Esophagus mucosa (tissue), 1 donor: ENCODE measurements at places on chromosomes 3 and 15.

DNA sequence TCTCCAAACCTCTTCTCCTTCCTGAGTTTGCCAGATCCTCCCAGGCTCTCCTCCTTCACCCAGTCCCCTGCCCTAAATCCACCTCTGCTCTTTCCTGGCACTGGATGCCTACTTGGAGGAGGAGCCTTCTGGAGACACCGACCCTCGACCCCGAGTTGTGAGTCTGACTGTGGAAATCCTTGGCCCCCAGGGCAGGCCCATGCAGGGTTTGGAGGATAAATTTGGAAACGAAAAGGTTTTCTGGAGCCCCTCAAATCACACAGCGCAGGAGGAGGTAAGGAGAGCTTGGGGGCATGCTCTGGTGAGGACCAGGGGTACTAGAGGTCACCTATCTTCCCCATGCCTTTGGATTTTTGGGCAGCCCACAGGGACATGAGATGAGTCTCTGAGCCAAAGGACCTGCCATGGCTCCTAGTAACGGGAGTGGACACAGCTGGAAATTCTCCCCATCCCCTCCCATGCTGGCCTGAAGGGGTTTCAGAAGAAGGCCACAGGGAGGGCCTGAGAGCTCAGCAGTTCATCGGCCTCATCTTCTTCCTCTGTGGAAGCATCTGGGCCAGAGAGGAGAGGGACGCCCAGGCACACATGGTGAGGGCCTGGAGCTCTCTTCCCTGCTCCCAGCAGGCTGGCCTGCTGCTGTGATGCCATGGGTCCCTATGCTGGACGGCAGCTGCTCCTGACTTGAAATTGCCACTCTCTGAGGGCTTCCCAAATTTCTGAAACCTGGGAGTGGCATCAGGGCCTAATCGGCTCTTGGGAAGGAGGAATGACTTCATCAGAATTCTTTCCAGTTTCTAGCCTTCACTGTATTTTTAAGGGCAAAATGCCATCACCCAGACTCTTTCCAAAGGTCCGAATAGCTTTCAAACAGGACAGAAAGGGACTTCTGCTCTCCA lies 68.6 kb upstream of the ITGA11 start:
- no peak for ATAC-seq

- ATAC-seq, result no peak
Measured at GRCh38 chr15:55993804-55994560, 570 bp upstream of the NEDD4 start.

DNA sequence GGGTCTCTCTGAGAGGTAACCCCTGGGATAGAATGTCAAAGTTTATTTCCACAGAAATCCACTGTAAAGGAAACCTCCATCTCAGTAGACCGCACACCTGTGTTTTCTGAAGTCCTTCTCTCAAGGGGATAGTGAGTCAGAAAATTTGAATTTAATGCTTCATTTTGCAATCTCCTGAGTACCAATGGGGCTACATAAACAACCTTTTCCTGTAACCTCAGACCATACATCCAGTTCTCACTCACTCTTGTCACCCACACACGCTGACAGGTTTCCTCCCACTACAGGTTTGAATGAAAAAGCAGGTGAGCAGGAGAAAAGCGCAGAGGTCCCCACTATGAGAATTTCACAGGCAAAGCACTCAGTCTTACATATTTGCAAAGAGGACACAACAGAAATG lies 165.3 kb upstream of the MCTP2 start:
- ATAC-seq, result no peak

DNA sequence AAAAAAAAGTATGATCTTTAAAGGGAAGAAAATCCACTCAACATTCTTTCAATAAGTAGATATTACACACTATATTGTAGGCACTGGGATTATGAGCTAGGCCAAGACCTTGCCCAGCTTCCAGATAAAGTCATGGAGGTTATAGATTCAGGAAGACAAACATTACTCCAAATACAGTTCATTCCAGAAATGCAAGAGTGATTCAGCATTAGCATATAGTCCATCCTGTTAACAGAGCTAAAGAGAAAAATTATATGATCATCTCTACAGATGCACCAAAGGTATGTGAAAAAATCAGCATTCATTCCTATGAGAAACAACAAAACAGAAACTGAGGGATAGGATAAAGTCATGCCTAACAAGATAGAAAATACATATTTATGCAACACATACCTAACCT lies 42.1 kb upstream of the NSMCE3 start:
- ATAC-seq, result no peak

GRCh38 chr3:105537371-105538080 lies 170.8 kb downstream of the ALCAM start:
- ATAC-seq, result no peak

DNA sequence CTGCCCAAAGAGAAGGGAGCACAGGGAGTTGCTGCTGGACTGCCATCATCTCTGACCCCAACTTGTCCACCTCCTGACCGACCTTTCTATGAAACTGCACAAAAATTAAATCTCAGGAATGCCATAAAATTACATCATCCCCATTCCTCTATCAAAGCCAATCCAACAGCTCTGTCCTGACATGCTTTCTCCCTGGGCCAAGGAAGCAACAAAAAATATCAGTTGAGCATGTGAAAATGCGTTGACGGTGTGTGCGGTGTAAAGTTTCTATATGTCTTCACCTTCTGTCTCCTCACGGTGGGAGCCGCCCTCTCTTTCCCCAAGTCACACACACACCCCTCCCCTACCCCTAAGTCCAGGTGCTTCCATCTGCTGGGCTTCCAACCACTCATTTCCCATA lies 3.6 kb upstream of the ZNF774 start:
- no peak for ATAC-seq

DNA sequence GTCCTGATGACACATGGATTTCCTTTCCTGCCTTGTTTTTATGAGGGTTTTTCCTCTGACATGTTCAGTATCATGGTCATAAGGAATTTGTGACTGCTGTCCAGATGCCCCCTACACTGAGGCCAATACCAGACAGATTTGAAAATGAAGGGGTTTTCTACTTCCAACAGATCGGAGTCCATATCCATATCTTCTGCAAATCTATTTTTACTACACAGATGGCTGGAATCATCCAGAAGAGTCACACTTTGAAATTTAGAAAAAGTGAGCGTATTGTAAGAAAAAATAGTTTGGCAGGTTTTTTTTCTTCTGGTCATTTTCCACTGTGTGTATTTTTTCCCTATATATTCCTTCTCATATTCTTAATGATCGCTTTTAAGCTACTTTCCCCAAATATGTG lies 197.5 kb upstream of the LRRC3B start:
- no peak for ATAC-seq

DNA sequence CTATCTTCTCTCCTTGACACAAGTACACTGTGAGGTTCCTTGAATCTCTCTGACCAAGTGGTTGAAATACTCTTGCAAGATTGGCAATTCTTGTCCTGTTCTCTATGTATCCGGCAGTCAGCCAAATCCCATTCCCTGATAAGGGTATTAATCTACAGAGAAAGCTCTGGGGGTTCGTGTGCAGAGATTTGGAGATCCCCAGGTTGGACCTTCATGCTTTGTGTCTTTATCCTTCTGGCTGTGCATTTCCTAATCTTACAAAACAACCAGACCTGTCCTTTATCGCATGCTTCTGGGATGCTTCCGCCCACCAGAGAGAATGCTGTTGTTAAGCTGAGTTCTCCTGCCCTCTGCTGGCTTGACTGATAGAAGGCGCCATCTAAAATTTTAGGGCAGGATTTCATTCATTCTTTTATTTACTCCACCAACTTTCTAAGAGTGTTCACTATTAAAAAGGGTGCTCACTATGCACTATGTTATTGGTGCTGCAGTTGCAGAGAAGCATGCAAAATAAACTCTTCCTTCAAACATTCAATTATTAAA lies 8.6 kb upstream of the SST start:
- peak; percentile 47 for ATAC-seq

DNA sequence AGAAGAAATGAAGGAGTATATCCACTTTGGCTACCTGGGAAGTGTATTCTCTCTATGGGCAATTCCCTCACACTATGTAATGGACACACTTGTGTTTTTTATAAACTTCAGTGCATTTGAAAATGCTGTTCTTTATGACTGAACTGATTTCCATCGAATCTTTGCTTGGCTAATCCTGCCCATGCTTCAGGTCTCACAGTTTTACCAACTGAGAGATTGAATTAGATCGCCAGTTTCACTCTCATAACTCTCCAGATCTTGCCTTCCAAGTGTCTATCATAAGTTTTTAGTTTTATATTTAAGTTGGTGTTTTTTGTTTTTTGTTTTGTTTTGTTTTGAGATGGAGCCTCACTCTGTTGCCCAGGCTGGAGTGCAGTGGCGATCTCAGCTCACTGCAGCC lies 73.5 kb upstream of the MBNL1 start:
- no peak for ATAC-seq

DNA sequence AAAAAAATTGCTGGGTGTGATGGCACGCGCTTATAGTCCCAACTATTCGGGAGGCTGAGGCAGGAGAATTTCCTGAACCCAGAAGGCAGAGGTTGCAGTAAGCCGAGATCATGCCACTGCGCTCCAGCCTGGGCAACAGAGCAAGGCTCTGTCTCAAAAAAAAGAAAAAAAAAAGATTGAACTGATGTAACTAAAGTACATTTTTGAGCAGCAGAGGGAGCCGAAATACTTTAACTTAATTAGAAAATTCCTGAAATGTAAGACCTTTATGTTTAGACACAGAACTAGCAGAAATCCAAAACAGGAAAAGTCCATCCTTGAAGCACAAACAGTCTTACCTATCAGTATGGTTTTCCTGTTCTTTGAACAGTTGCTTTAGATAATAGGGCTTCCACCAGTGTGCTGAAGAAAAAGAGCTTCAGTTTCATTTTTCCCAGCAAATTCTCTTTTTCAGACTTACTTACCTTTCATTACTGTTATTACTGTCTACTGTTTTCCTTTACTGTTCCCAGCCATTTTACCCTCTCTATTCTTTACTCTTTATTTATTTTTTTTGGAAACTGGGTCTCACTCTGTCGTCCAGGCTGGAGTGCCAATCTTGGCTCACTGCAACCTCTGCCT lies 33.4 kb upstream of the ZNF609 start:
- ATAC-seq, result no peak
